ENCODE measurements at places on chromosomes 5 and 9.

GRCh38 chr5:58456486-58456885 lies 3.4 kb downstream of the PLK2 start:
- no peak for DNase-seq

GRCh38 chr5:54692631-54693030 lies 175.1 kb downstream of the SNX18 start:
- DNase-seq, result no peak

DNA sequence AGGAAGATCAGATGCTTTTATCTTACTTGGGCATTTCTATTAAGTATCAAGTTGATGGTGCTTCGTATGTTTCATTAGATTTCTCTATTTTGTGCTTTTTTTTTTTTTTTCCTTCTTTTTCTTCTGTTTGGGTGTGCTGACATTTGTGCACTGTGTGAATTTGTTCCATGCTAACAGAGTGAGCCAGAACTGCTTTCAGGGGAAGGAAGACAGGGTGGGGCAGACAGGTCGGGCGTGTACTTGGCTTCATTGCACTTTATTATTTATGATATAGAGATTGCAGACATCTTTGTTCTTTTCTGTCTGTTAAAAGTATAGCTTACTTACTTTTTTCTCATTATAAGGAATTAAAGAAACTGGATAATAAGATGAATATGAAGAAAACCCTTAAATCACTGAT lies 112.2 kb downstream of the FGF18 start:
- DNase-seq, result no peak

GRCh38 chr5:36552651-36553393 lies 53.6 kb upstream of the SLC1A3 start:
- DNase-seq, result no peak

DNA sequence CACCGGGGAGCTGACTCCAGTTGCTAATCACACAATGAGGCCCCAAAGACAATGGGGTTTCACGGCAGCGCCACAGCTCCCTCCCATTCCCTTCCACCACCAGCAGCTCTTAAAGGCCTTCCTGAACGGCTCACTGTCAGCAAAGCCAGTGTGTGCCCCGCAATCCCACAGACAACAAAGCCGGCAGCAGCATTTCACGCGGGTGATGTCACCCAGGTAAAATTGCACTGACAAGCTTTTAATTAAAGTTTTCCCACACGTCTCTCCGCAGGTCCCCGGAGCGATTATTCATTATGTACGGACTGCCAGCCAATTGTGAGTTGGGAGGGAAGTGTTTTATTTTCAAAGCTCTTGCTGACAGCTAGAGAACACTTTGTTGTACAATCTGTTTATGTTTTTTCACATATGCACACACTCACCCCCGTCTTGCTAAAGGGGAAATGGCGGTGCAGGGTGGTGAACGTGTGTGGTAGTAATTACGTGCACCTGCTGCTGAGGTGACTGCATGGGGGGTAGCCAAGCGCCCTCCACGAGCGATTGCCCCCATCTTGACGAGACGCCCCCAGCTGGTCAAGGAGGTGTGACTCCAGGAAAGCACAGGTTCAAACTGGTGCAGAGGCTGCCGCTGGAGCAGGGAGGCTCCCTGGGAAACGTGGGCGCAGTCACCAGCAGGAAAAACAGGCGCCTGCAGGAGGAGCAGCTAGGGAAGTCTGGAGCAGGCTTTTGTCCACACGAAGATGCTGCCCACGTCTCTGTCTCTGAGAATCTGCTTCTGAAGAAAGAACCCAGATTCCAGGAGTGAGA lies 65.0 kb downstream of the IRX2 start:
- DNase-seq, result no peak

- DNase-seq, result no peak
Measured at GRCh38 chr5:178349075-178349511, 116.5 kb upstream of the PHYKPL start.

DNA sequence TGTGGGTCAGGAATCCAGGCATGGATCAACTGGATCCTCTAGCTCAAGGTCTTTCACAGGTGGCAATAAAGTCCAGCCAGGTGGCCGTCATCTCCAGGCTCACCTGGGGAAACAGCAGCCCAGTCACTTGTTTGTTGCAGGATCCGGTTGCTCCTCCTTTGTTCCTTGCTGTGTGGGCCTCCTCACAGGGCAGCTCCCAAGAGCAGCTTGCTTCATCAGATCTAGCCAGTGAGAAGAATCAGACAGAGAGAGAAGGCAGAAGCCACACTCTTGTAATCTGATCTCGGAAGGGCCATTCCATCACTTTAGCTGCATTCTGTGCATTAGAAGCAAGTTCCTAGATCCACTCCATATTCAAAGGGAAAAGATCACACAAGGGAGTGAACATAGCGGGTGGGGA lies 3.2 kb upstream of the HSD17B3 start:
- DNase-seq, result no peak

DNA sequence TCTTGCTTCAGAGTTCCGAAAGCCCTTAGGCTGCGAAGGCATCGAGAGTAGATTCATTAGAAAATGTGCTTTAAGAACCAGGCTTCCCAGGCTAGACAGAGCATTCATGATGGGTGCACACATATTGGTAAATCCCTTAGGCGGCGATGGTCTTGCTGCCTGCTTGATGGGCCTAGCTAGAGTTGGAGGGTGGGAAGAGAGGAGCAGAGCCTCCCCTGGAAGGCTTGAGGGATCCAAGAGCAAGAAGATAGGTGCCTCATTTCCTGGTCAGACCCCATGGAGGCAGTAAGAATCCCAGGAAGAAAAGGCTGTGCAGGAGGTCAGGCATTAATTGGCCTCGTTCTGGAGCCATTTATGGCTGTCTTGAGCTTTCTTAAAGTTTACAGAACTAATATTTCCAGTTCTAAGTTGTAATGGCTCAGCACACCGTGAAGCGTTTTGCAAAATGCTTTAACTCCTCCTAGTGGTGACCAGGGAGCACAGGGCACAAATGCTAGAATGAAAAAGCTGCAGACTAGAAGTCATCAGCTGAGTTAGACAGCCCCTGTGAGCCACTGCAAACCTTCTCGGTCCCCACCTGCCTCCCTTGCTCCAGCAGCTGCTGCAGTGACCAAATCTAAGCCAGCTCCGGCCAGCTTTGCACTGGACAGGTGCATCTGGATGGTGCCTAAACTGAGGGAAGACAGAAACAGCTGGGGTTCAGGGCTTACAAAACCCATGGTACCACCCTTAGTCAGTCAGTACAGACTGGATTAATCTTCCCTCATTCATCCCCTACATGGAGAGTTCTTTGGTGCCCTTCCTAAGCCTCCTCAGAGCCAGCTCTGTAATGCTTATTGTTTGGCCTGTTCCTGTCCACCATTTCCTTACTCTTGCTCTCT lies 14.7 kb downstream of the SLC45A2 start:
- DNase-seq, result peak; percentile 36

GRCh38 chr5:149829954-149830353 lies 99.8 kb downstream of the PPARGC1B start:
- DNase-seq, result no peak

- DNase-seq, result no peak
Measured at GRCh38 chr5:6758706-6759105, 45.5 kb downstream of the TENT4A start.

DNA sequence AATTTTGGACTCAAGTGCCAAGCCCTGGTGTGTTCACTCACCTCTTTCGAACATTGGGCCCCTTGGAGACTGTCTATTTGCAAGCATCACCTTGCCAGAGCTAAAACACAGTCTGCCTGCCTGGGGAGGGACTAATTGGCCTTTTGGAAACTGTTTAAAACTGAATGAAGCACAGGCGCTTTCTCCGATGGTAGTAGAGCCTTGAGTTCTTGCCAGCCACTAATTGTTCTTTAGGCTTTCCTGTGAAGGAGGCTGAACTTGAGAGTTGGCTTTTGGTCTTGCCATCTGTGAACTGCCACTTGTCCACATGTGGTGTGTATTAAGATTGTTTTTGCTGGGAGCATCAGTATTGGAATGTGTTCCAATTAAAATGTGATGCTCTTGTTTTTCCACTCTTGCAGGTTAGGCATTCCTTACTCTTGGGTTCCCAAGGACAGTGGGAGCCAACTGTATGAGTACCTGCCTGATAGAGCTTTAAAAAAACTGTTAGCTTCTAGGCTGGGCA lies 26.0 kb downstream of the GARNL3 start:
- no peak for DNase-seq

- DNase-seq, result no peak
Measured at GRCh38 chr9:132126680-132127236, 35.1 kb upstream of the NTNG2 start.

- no peak for DNase-seq
Measured at GRCh38 chr9:99595796-99596195, 225.9 kb upstream of the NR4A3 start.

DNA sequence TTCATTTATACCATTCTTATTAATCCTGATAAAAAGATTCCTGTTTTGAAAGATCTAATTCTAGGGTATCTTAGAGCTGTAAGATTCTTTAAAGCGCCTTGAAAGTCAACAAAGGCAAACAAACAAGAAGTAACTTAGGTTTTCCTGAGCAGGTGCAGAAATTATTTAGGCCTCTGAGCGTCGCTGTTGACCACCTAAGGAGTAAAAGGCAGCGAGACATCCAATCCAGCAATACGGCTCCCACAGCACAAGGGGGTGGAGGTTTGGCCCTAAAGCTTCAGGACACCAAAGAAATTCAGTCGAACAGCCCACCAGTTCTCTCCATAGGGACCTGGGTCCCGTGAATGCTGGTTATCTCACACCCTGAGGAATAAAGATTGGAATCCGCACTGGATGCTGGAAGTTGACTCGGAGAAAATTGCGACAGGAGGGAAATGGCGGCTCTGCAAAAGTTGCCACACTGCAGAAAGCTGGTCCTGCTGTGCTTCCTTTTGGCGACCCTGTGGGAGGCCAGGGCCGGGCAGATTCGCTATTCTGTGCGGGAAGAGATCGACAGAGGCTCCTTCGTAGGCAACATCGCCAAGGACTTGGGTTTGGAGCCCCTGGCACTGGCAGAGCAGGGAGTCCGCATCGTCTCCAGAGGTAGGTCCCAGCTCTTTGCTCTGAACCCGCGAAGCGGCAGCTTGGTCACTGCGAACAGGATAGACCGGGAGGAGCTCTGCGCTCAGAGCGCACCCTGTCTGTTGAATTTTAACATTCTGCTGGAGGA lies at the start of gene PCDHGA2:
Gene PCDHGA2, plus strand, starts transcription at position 223 of the 769 bp plus-strand sequence.
- DNase-seq, result no peak

- DNase-seq, result no peak
Measured at GRCh38 chr9:2465921-2466460, 155.6 kb upstream of the VLDLR start.

GRCh38 chr5:142780871-142781270 lies 10.7 kb downstream of the ARHGAP26 start:
- no peak for DNase-seq

DNA sequence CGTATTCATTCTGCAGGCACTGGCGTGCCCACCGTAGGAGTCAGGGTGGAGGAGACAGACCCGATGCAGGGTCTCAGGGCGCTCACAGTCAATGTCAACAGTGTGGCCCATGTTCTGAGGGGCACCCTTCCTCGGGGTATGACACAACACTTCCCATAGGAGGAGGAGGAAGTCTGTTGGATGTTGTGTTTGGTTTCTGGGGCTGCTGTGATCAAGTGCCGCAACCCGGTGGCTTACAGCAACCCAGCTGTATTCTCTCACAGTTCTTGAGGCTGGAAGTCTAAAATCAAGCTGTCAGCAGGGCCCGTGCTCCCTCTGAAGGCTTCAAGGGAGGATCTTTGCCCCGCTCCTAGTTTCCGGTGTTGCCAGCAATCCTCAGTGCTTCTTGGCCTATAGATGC lies 5.6 kb upstream of the HNRNPAB start:
- DNase-seq, result no peak

- DNase-seq, result no peak
Measured at GRCh38 chr5:118597543-118597942, 390.8 kb downstream of the DTWD2 start.

GRCh38 chr9:89732939-89733324 lies 128.1 kb downstream of the GADD45G start:
- no peak for DNase-seq

DNA sequence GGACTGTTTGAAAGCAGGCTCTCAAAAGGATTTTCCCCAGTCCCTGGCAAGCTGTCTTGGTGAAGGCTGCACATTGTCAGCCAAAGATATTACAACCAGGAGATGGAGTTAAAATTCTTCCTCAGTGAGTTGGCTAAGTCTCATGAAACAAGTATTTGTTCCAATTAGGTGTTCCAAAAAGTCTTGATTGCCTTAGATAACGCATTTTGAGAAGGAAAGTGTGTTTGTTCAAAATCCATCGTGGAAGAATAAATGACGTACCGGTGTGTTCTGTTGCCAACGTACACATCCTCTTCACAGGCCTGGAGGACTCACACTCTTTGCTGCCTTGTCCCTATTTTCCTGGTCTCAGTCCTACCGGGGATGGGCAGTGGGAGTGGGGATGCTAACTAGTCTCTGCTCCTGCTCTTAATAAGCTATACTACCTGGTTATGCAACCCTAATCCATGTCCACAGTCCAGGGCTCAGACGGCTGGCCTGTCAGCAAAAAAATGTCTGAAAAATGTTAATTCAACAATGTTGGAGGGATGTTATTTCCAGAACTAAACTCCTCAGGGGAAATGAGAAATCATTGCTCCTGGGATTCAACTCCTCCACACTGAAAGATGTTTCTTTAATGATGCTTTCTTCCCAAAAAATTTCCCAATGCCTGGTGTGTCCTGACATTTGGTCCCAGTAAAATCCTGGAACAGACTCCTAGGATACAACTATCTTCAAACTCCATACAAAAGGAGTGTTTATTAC lies 175.3 kb upstream of the KLF9 start:
- peak; percentile 71 for DNase-seq

GRCh38 chr9:6739218-6739617 lies 18.6 kb upstream of the KDM4C start:
- DNase-seq, result no peak

DNA sequence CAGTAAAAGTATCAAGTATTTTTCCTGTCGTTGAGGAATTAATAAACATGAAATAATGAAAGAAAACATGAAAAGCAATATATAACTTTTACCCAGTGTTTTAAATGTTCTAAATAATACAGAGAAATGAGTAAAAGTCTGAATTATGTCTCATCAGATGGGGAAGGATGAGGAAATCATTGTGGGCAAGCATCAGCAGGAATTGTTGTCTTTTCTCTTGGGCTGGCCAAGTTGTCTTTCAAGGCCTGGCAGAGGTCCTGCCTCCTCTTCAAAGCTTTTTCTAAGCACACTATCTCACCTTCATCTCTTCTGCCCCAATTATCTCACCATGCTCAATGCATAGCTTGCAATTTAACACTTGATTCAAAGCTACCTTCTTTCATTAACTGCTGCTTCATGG lies 41.9 kb downstream of the MOCS2 start:
- no peak for DNase-seq

DNA sequence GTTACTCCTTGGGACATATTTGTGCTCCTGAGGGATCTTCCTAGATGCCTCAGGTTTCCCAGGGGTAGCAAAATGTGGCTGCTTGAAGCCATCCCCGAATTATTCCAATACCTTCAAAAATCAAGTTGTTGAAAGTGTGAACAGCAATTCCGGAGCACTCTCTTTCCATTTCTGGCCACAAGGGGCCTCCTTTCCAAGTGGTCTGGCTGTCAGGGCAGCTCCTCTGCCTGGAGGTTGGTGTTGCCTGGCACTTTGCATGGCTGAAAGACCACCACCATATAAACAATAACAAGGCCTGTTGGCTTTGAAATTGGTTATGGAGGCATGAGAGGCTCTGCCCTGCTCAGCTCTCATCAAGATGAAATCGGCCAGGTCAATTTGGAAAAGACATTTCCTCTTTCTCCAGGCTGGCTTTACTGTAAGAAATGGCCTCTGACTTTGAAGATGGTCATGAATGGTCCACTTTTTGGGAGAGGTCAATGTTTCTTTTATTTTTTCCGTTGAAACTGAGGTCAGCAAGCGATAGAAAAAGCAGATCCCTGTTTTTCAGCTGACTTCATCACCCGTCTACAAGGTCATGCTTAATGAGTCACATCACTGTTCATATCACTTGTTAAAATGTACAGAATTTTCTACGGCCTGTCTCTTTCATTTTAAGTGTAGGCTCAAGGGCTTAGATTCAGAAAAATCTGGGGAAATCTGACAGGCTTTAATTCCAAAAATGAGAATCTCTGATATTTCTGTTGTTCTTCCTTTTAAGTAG lies 481.1 kb upstream of the ZNF608 start:
- no peak for DNase-seq

Measured in AG09319 (cell line).